GM23338 (cell line): ENCODE measurements at places on chromosomes 1 and 21. TPM values are rescaled to one million over a fixed set of nuclear protein-coding genes. Genes with fewer than 3 reads are reported as not detected.

The TRIM58 gene
- 3.4 and 4.3 TPM in 2 replicates for total RNA-seq

The FGR gene
- 0.16 and 0.56 TPM in 2 replicates for total RNA-seq

The APOBEC4 gene
- not detected in 2 replicates for total RNA-seq

The CFAP107 gene
- 0.07 TPM in 1 of 2 replicates, not detected in the other for total RNA-seq

The GJB4 gene
- total RNA-seq, result 0.07 TPM in 1 of 2 replicates, not detected in the other

The ZNF683 gene
- not detected in 2 replicates for total RNA-seq

DNA sequence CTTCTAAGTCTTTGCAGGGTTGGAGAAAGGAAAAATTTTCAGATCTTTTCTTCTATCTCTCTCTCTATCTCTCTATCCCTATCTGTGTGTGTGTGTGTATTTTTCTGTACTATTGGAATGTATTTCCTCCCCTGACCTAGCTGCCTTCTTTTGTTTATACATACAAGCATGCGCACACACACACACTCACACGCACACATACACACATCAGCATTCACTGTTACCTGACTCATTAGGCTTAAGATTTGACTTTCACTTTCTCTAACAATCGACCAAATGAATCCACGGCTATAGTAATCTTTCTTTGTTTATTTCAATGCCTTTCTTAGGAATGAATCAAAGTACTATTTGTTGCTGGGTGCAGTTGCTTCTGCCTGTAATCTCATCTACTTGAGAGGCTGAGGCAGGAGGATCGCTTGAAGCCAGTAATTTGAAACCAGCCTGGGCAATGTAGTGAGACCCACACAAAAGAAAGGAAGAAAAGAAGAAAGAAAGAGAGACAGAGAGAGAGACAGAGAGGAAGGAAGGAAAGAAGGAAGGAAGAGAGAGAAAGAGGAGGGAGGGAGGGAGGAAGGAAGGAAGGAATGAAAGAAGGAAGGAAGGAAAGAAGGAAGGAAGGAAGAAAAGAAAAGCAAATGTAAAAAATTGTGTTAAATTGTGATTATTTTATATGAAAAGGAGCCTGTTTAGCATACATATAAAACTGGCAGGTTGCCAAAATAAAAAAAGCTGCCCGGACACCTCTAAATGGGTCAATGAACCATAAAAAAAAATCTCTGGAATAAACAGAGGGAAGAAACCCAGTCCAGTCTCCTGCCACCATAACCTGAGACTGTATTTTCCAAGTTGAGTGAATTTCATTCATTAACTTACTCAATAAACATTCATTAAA, 206.8 kb downstream of the ZNF326 start:
- peaks cover 8% of the 10 kb centered on the region; the same call in 1 of the 2 replicates for H3K4me1 ChIP-seq
- no peaks in the 10 kb centered on the region for H3K36me3 ChIP-seq
- no peak overlapping the region for H3K4me3 ChIP-seq
- H3K27me3 ChIP-seq, result no peaks in the 10 kb centered on the region

GRCh38 chr1:55232448-55233144, 17.4 kb upstream of the USP24 start:
- no peaks in the 10 kb centered on the region for H3K4me1 ChIP-seq
- no peak overlapping the region for H3K4me3 ChIP-seq
- H3K27me3 ChIP-seq, result 0 out of 2 replicates have a peak, but pooled peaks cover 3% of the 10 kb centered on the region
- no peak overlapping the region for H3K27ac ChIP-seq
- H3K36me3 ChIP-seq, result no peaks in the 10 kb centered on the region

DNA sequence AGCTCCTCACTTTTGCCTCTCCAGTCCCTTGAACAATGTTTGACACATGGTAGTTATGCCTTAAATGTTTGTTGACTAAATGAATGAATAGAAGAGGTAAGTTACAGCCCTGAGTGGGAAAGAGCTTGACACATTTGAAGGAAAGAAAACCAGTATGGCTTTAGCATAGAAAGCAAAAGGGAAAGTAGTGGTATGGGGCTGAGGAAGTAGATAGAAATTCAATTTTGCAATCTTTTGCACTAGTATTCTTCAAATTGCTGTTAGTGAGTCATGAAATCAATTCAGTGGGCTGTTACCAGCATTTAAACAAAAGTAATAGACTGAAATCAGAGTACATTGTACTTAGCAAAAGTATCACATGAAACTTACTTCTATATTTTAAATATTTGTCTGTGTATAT, 21.1 kb downstream of the PLA2G4A start:
- H3K4me1 ChIP-seq, result no peaks in the 10 kb centered on the region
- DNase-seq, result no peak
- H3K36me3 ChIP-seq, result no peaks in the 10 kb centered on the region
- no peak overlapping the region for H3K4me3 ChIP-seq

GRCh38 chr1:201603613-201604232, 64.8 kb downstream of the NAV1 start:
- H3K27ac ChIP-seq, result no peak overlapping the region
- no peaks in the 10 kb centered on the region for H3K4me1 ChIP-seq
- no peak overlapping the region for H3K4me3 ChIP-seq

DNA sequence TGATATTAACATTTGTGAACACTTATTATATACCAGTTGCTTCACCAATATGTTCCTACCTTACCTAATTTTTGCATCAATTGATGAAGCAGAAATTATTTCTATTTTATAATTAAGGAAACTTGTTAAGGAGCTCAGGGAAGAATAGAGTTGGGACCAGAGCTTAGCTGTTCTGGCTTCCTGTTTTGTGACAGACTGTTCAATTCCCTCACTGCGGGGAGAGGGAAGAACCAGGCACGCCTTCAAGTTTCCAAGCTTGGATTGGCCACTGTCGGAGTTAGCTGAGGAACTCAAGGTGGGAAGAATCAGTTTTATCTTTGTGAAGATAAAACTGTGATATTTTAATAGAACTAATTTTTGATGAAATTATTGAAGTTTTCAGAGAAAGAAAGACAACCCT, 142.3 kb upstream of the LMO4 start:
- no peak for DNase-seq
- H3K4me3 ChIP-seq, result no peak overlapping the region
- H3K36me3 ChIP-seq, result no peaks in the 10 kb centered on the region
- no peaks in the 10 kb centered on the region for H3K27me3 ChIP-seq
- H3K27ac ChIP-seq, result no peak overlapping the region

- DNase-seq, result no peak
- peaks cover 10% of the 10 kb centered on the region for H3K4me1 ChIP-seq
- H3K4me3 ChIP-seq, result no peak overlapping the region
Observed at GRCh38 chr1:73759011-73759410, 439.0 kb downstream of the LRRIQ3 start.

DNA sequence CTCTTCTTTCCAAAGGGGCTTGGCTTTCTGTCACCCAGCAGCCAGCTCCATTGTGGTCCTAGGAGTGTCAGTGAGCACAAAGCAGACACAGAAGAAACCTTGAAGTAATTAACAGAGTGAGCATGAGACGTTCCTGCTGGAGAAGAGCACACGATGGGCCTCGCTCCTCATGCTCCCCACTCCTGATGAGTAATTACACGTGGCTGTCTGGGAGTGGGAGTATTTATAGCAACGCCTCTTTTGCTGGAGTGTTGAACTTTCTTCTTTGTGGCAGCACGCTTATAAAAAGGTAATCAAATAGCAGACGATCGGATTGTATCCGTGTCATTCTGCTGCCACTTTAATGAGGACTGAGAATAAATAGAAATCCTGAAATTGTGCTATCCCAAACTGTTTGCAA, 185.8 kb downstream of the CAMTA1 start:
- H3K36me3 ChIP-seq, result no peaks in the 10 kb centered on the region
- DNase-seq, result no peak
- H3K4me1 ChIP-seq, result no peaks in the 10 kb centered on the region
- H3K27ac ChIP-seq, result no peak overlapping the region; the same call in 1 of the 2 replicates
- H3K4me3 ChIP-seq, result no peak overlapping the region

GRCh38 chr1:234265861-234266260, 107.4 kb upstream of the COA6 start:
- H3K4me1 ChIP-seq, result no peaks in the 10 kb centered on the region
- no peaks in the 10 kb centered on the region for H3K27me3 ChIP-seq
- H3K4me3 ChIP-seq, result no peak overlapping the region
- no peak for DNase-seq
- no peaks in the 10 kb centered on the region for H3K36me3 ChIP-seq

DNA sequence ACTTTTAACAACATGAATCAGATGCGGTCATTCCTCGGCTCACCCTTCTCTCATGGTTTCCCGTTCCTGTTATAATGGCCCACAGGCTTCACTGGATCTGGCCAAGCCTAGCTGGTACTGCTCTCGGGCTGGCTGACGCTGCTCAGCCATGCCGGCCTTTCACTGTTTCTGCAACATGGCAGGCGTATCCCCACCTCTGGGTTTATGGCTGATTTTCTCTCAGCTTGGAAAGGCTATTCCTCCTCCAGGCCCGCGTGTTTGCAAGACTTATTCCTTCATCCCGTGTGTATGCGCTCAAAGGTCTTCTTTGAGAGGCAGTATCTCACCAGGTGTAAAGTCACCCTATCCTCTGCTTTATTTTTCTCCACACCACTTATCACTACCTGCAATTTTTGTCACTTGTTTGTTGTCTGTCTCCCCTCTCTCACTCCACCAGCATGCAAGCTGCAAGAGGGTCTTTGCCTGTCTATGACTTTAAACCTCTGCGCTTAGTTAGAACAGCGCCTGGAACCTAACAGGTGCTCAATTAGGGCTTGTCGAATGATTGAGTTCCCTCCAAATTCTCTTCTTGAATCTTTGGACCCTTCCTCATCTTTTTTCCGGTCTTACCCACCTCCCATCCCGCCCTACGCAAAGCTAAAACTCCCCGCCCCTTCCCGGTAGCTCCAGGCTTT, 491 bp upstream of the RAP1A start:
- no peak overlapping the region; the same call in 1 of the 2 replicates for H3K27ac ChIP-seq
- peak; percentile 7 for DNase-seq
- H3K27me3 ChIP-seq, result no peaks in the 10 kb centered on the region
- no peaks in the 10 kb centered on the region for H3K36me3 ChIP-seq
- peak overlapping the region; percentile 86 for H3K4me3 ChIP-seq

GRCh38 chr1:245462161-245462560, 307.4 kb downstream of the KIF26B start:
- no peak overlapping the region for H3K4me3 ChIP-seq
- H3K4me1 ChIP-seq, result no peaks in the 10 kb centered on the region
- no peaks in the 10 kb centered on the region for H3K36me3 ChIP-seq
- peak; percentile 27 for DNase-seq
- H3K27ac ChIP-seq, result no peak overlapping the region

DNA sequence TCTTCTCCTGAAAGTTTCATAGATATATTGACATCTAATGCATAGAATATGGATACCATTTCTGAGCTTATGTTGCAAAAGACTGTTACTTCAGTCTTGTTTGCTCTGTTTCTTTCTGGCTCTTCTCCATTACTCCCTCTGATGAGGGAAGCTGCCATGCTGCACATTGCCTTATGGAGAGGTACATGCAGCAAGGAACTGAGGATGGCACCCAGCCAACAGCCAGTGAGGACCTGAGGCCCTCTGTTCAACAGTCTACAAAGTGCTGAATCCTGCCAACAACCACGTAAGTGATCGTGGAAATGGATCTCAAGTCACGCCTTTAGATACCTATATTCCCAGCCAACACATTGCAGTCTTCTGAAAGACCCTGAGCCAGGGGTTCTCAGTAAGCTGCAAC, 66.6 kb upstream of the ADAMTS5 start:
- no peaks in the 10 kb centered on the region for H3K4me1 ChIP-seq
- H3K27ac ChIP-seq, result no peak overlapping the region
- H3K36me3 ChIP-seq, result no peaks in the 10 kb centered on the region
- H3K4me3 ChIP-seq, result no peak overlapping the region
- no peaks in the 10 kb centered on the region for H3K27me3 ChIP-seq

- H3K4me1 ChIP-seq, result no peaks in the 10 kb centered on the region
- peaks cover 32% of the 10 kb centered on the region for H3K36me3 ChIP-seq
- no peak overlapping the region for H3K4me3 ChIP-seq
Observed at GRCh38 chr21:46307625-46308024, 16.0 kb downstream of the C21orf58 start.

DNA sequence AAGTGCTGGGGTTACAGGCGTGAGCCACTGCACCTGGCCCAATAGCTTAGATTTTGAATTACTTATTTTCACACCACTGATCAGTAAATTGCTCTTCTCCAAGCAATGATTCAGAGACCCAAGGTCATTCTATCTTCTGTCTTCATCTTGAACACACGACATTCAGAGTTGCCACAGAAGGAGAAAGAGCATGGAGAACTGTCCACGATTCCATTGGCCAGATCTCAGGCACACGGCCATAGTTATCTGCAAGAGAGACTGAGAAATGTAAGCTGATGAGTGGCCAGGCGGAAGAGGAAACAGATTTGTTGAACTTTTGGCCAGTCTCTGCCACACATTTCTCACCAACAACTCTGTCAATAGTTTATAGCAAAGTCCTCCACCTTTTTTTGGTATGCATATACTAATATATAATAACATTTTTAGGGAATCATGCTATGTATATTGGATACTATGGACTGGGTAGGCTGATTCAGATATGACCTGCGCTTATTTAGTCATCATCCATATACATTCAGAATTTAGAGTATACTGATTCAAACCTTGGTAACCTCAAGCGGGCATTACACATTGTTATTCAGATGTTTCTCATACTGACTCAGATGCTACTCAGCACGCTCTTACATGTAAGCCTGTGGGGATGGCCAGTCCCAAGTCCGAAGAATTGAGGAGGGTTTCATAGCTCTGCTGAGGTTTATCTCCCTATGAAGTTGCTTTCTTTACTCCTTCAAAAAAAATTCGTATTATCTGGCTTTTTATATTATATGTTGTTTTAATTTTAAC, 25.5 kb upstream of the CAP1 start:
- no peak overlapping the region for H3K4me3 ChIP-seq
- H3K36me3 ChIP-seq, result no peaks in the 10 kb centered on the region
- no peaks in the 10 kb centered on the region for H3K4me1 ChIP-seq
- H3K27ac ChIP-seq, result no peak overlapping the region; the same call in 1 of the 2 replicates
- H3K27me3 ChIP-seq, result no peaks in the 10 kb centered on the region

DNA sequence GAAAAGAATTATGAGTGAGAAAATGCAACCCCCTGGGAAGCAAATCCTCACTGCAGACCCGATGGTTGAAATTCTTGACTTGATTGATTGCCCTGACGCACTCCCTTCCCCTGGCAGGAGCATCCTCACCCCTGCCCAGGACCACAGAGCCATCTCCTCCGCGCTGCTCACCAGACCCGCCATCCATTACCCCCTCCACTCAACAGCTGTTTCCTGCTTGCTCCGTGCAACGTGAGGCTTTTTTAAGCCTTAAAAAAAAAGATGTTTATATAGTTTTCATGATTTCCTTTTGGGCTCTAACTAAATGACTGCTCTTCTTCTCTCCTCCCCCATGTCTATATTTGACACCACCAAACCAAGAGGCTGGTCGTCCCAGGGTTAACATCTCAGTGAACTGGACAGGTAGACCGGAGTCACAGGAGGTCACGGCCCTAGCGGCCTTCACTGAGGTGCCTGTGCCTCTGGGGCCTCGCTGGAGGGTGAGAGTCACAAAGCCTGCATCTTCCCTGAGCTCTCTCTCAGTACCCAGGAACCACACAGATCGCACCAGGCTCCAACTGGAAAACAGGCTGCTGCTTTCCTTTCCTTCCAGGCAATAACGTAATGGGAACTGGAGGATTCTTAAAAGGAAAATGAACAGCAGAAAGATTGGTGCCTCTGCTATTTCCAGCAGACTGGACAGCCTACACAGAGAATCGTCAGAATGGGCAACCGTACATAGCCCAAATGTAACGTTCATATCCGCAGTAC, 49.8 kb downstream of the ZBTB18 start:
- no peak overlapping the region for H3K4me3 ChIP-seq
- no peaks in the 10 kb centered on the region for H3K27me3 ChIP-seq
- DNase-seq, result no peak
- H3K36me3 ChIP-seq, result no peaks in the 10 kb centered on the region
- no peak overlapping the region for H3K27ac ChIP-seq
- no peaks in the 10 kb centered on the region; the same call in 1 of the 2 replicates for H3K4me1 ChIP-seq

- H3K4me1 ChIP-seq, result no peaks in the 10 kb centered on the region
- H3K27ac ChIP-seq, result no peak overlapping the region; the same call in 1 of the 2 replicates
- no peak for DNase-seq
- H3K27me3 ChIP-seq, result no peaks in the 10 kb centered on the region
Observed at GRCh38 chr1:30976143-30976542, 67.6 kb upstream of the SDC3 start.
